A549 treated with dexamethasone at 1 μM for 4 hours (cell line): ENCODE measurements at places on chromosomes 7 and 10. TPM values are rescaled to one million over a fixed set of nuclear protein-coding genes. Genes with fewer than 3 reads are reported as not detected.

Gene EVX1
- 0.07 to 0.19 TPM (median 0.13 TPM) in 5 replicates for total RNA-seq

Gene ZNF736
- 0.02 TPM in 3 of 5 replicates, not detected in the others for total RNA-seq

Gene HOXA11
- total RNA-seq: 0.36 to 0.63 TPM (median 0.56 TPM) in 5 replicates

Gene PRKCQ
- 3.9 to 4.5 TPM (median 4.2 TPM) in 5 replicates for total RNA-seq

Gene ZNHIT1
- 67.6 to 90.3 TPM (median 82.7 TPM) in 5 replicates for total RNA-seq

Gene CALHM3
- total RNA-seq: 0.22 to 0.42 TPM (median 0.31 TPM) in 5 replicates

Gene SPAM1
- total RNA-seq: not detected in 5 replicates

Gene DBF4
- 25.9 to 33.5 TPM (median 30.6 TPM) in 5 replicates for total RNA-seq
